ENCODE measurements at places on chromosomes 7 and 10.

GRCh38 chr10:124498056-124498455 is 36.4 kb downstream of the LHPP start:
- DNase-seq: no peak

DNA sequence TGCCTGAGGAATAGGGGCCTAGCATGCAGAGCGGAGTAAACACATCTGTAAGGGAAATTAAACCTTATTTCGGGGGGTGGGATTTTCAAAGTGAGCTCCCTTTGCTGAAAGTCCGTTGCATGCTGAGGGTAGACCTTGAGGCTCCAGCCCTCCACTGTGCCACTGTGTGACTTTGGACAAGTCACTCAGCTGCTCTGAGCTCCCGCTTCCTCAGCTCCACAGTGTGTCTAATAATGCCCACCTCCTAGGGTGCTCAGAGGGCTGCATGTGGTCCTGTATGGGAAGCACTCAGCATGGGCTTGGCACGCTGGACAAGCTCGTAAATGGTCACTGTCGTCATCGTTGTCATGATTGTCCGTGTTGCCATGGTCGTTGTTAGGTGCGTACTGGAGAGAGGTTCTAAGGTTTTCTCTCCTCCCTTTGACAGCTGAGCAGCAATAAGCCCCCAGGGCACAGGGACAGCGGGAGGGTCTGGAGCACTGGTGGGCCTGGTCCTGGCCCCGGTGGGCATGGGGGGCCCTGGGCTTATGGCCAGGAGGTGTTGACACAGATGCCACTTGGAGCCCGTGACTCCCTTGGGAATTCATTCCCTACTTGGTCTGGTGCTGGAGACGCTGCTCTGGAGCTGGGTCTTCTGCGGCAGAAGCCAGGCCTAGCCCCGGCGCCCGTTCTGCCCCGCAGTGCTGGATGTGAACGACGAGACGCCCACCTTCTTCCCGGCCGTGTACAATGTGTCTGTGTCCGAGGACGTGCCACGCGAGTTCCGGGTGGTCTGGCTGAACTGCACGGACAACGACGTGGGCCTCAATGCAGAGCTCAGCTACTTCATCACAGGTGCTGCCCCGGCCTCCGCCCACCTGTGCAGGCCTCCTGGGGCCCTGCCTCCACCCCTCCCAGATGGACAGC is 13.1 kb downstream of the C10orf105 start:
- DNase-seq: no peak

- no peak for DNase-seq
These were observed 288.4 kb downstream of the SNX13 start for GRCh38 chr7:17651863-17652385.

DNA sequence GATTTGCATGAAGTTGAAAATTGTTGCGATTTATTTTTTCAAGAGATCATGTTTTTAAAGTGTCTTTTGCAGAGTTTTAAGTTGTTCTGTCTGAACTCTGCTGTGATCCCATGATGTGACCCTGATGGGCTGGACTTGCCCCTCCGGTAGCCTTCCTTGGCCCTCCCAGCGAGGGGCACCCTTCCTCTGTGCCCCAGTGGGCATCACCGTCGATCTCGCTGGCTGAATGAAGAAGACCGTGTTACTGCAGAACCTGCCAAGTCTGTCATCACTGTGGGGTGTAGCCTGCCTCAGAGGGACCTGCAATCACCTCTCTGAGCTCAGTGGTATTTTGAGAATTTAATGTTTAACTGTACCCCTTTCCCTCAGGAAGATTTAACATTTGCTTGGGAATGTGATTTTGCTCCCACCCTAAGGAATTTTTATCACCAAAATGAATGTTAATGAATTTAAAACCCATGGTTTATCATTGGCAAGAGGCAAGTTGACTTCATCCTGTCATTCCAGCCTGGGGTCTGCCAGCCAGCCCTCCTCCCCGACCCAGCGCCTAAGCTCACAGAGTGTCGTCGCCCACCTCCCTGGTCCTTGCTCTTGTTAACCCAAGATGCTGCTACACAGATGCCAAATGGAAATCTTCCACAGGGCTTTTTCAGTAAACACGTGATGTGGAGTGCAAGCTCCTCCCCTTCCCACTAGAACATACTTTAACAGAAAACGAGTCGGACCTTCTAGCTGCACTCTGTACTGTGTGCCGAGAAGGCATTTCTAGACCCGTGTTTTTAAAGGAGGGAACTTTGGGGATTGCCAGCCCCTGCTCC is 115.4 kb downstream of the NT5C2 start:
- DNase-seq: no peak

Data from activated effector memory CD4-positive, alpha-beta T cell treated with anti-CD3 and anti-CD28 coated beads, Interleukin-2, amount 50 U/mL, for 16 hours (primary cell).